ENCODE measurements at places on chromosomes 7 and 10.

DNA sequence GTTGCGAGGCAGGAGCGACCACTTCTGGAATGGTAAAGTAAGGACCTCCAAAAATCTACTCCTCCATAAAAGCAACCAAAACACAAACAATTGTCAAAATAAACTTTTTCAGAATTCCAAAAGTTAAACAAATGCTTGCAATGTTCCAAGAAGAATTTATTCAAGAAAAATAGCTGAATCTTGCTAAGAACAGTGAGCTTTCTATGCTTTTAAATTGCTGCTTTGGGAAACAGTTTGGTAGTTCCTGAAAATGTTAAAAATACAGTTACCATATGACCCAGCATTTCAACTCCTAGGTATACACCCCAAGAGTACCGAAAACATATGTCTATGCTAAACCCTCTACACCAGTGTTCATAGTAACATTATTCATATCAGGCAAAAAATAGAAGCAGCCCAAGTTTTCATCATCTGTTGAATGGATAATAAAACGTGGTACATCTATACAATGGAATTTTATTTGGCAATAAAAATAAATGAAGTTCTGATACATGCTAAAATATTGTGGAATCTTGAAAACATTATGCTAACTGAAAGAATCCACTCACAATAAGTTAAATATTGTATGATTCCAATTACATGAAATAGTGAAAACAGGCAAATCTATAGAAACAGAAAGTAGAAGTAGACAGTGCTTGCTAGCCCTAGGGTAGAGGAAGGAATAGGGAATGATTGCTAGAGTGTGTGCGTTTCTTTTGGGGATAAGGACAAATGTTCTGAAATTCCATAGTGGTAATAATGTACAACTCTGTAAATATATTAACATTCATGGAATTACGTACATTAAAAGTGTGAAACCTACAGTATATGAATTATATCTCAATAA, 57.0 kb downstream of the LRRN3 start:
- no peak for DNase-seq

GRCh38 chr7:94395141-94396036, 694 bp downstream of the COL1A2 start:
- no peak for DNase-seq

GRCh38 chr7:53596230-53596629, 560.8 kb downstream of the POM121L12 start:
- no peak for DNase-seq

- DNase-seq, result no peak
These were observed 34.1 kb upstream of the MKI67 start for GRCh38 chr10:128160297-128160711.

GRCh38 chr7:151249732-151250072, 1.2 kb upstream of the SMARCD3 start:
- no peak for DNase-seq

DNA sequence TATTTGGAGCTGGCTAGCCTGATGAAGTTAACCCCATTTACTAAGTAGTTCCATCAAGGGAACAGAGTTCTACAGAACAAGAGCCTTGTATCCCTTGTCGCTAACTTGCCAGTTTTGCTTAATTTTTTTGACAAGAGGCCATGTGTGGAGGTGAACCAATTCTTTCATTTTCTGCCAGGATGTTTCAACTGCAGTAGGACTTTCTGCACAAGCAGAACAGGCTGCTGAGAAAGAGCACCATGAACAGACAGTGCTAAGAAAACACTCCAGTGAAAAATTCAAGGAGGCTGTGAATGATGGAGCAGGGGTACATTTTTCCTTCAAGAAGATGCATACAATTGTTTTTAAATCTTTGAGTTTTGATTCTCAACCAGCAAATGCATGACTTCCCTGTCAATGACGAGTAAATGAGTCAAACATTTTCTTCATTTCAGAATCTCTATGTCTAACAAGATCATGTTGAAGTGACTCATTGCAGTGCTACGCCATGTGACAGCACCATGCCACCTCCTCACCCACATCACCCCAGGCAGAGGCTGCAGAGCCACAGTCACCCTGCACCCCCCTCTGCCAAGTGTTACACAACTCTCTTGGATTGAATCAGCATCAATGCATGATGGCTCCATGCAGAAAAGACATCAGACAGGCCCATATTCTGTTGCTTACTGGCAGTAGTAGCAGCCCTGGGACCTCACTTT, 193.1 kb downstream of the COBL start:
- DNase-seq, result peak; percentile 93

- no peak for DNase-seq
These were observed 66.3 kb upstream of the SLC25A13 start for GRCh38 chr7:96388166-96388565.

GRCh38 chr7:43591558-43592180, 8.8 kb downstream of the STK17A start:
- no peak for DNase-seq

DNA sequence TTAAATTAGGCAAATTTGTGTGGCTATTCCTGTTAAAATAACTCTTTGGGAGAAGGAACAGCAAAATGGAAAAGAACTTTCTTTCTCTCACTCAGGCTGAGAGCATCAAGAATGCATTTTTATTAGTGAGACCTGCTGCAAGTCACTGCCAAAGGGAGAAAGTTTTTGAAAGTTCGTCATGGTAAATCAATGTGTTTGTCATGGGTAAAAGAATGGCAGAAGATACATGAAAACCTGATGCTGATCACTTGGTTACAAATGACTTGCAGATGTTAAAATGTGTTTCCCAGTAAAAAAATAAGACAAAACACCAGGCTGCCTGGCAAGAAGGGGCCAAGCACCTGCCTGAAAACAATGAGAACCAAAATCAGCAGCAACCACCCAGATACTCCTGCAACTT, 484.7 kb upstream of the NRP1 start:
- no peak for DNase-seq

DNA sequence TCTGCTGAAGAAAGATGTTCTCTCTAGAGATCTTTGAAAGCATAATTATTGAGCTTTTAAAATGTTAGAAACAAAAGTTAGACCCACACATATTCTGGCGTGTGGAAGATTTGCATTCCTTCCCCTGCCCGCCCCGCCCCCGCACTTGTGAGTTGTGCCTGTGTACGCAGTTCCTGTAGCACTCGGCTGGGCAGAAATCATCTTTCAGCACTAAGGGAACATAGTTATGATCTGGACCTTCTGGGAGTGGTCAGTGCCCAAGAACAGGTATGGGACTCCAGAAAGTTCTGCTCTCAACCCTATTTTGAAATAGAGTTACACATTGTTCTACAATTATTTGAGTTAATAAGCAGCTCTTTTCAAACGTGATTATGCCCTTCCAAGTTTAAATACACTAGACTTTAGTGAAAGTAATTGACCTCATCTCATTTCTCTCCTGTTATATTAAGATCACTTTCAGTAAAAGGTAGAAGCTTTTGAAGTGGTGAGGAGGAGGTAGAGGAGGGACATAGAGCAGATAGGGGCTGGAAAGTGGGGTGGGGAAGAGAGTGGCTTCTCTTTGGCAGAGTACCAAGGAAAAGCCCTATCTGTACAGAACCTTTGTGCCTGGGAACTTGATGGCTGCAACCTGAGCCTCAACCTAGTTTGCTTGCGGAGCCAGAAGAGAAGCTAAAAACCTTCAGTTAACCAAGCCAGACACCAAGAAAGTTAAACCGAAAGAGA, 5.7 kb downstream of the BLVRA start:
- DNase-seq, result no peak

DNA sequence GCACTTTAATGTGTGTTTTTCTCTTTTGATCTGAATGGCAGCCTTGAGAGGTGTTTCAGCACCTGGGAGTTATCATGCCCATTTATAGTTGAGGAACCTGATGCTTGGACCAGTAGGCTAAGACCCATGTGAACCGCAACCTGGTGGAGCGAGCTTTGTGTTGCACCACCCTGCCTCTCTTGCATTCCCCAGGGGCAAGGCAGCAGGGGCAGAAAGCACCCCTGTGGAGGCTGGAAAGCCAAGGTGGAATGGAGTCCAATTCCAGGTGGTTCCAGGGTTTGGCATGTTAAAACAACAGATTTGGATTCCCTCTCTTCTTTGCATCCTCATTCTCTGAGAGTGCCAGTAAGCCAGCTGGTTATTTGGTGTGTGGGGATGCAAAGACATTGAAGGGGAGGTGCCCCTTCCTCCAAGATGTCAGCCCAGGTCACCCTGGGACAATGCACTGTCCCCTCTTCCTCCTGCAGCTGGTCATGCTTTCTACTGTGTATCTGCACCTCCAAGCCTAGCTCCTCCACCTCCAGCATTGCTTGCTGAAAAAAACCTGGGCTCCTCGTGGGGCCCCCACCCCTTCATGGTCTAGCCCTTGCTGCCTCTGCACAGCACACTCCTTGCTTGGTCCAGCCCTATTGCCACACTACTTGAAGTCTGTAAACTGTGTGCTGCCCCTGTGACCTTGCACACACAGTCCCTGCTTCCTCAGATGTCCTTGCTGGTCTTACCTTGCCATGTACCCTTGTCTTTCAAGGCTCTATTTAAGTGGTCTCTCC, 5.6 kb upstream of the CDH23 start:
- peak; percentile 78 for DNase-seq

DNA sequence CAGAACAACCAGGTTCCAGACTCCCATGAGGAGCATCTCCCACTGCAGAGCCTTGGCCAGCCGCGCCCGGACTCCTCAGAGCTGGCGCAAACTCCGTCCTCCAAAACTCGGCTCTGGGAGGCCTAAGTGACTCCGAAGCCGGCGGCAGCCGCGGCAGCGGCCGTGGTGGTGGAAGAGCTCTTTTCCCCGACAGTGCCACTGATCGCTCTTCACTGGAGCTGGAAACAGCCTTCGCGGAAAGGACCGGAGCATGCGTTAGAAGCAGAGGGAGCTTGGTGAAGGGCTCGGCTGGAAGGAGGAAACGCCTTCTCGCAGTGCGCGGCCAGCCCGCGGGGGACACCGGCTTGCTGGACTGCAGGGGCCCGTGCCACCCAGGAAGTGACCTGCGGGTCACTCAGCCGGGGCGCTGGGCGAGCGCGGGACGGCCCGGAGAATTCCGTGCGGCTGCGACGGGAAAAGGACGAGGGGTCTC, 5.0 kb upstream of the HOXA13 start:
- DNase-seq, result no peak
